ENCODE measurements at places on chromosomes 4 and X.
A peak's percentile ranks its signal among the peaks of the same experiment; 100 is the strongest.

GRCh38 chrX:1378306-1378759, 13.6 kb downstream of the SLC25A6 start:
- DNase-seq = no peak

DNA sequence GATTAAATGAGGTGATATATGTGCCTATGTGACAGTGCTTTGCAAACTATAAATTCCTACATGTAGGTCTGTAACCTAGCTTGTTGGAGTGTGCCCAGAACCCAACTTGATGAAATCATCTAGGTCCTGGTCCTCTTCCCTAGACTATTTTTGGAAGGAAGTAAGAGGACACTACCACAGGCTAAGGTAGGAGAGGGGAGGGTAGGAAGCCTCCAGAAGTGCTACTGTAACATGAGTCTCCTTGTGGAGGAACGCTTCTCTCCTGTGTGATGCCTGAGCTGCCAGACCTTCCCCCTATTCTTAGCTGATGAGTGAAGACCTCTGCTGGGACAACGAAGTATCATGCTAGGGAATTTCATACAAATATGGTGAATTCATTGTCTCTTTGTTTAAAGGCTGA, 41.8 kb upstream of the IL21 start:
- DNase-seq = no peak

DNA sequence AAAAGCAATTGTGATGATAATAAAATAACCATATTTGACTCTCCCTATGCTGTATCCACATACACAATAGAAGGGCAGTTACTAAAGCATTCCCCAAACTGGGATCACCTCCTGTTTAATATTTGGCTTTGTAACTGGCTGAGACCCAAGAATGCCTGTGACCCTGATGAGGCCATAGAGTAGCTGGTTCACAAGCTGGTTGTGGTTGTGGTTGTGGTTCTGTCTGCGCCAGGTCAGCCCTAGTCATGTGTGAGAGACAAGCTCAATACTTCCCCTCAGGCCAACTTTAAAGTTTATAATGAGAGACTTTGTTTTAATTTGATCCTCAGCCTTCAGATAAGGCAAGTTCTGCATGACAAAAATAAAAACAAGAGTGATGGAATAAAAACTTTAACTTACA, 209.9 kb downstream of the PARM1 start:
- peak; percentile 6 for DNase-seq

GRCh38 chr4:136651932-136652331, 880.4 kb downstream of the PCDH18 start:
- DNase-seq = no peak

DNA sequence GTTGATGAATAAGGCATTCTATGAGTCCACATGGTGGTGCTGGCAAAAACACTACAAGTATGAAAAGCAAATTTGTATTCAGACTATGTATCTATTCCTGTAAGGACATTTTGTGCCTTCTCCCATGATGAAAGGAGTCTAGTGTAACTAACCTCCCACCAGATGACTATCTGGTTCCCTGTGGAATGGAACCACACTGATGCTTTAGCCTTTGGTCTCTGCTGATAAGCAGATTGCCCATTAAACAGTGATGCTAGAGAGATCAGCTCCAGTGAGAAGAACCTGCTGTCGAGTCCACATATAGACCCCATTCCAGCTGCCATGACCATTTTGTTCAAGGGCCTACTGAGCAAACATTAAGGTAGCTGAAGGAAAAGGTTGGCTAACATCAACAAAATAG, 10.5 kb upstream of the THOC2 start:
- no peak for DNase-seq

DNA sequence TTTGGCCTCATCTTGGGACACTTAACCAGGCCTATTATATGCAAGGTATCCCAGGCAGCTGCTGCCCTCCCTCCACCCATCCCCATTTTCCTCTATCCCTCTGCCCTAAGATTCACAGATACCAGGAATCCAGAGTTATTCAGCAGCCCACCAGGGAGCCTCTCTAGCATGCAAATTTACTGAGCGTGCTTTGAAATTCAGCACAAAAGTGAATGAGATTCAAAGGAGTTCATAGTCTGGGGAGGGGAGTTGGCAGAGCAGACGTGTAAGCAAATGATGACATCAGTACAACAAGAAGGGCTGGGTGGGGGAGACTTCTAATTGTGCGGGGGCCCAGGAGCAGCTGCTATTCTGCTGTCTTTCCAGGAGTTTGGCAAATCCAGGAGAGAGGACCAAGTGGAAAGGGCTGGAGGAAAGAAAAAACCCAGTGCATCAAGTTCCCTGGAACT, 1.7 kb upstream of the MTM1 start:
- DNase-seq = no peak

DNA sequence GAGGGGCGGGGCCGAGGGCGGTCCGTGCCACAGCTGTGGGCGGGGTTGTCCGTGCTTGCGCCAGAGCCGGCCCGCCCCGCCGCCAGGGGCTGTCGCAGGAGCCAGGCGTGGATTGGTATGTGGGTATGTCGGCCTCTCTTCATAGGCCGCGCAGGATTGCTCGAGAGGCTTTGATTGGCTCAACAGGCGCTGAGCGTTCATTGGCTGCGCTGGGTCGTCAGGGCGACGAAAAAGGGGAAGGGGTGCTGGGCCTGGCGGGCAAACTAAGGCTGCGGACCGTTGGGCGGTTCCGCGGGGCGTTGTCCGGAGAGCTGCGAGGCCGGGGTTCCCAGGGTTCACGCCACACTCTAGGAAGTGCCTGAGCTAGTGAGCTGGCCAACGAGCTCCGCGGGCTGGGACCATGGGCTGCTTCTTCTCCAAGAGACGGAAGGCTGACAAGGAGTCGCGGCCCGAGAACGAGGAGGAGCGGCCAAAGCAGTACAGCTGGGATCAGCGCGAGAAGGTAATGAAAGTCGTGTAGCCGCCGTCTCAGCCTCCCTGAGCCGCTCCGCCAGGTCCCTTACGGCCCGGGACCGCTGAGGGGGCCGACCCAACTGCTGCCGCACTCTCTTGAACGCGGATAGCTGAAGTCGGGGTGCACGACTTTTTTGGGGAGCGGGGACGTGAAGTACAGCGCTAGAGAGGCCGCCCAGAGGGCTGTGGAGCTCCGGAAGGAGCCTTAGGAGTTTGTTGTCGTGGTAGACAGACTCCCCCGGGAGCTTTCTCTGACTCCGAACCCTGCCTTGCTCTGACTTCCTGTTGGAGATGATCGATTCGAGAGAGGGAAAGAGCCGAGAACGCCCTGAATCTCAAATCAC, at the start of gene RP2:
Gene RP2 (plus strand): TSS at position 343 of the 857 bp plus-strand sequence. CDS start 58 bp downstream, at position 401.
- peak; percentile 84 for DNase-seq

GRCh38 chrX:2526390-2526789, 25.6 kb upstream of the DHRSX start:
- DNase-seq = no peak

DNA sequence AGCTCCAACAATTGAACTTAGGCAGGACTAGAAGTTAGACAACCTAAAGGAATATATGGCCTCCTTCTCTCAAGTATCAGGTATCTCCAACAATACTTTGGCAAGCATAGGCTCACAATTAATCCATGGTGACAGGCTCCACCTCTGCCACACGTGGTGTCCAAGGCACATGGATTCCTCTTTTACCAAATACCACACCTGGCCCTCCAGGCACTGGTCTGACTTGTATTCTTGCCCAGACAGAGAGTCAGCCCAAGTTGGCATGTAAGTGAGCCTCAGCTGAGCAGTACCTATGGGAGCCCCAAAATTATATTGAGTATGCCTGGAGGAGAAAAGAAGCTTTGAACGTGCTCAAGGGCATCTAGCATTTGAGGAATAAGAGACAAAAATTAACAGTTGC, 19.6 kb downstream of the SRPX2 start:
- DNase-seq = no peak

DNA sequence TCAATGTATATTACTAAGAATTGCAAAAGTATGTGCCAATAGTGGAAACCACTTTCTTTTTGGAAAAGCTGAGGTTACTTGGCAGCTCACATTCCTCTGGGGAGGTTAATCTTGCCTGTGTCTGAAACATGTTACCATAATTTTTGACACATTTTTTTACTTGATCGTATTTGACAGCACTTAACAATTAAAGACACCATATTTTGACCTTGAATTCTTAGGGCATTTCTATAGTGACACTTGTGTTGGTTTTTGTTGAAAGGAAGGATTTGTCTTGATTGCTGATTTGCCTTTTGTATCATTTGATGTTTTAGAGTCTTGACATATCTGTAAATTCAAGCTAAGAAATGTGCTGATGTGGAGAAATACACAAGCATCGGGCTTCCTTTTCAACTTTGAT, 2135.5 kb downstream of the PCDH7 start:
- DNase-seq = no peak

GRCh38 chr4:2595952-2596552, 59.6 kb downstream of the FAM193A start:
- no peak for DNase-seq

DNA sequence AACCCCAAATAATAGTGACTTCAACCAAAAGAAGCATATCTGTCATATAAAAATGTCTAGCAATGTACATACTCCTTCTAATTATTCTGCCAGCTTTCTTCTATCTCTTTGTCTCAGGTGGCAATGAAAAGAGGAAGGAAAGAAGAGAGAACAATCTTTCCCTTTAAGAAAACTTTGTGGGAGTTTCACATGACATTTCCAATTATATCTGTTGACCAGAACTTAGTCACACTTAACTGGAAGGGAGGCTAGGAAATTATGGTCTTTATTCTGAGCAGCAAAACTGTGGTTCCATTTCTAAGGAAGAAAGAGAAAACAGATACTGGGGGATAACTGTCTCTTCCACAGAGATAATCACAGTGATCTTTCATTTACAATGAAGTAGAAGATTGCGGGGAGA, 12.9 kb upstream of the MAOA start:
- DNase-seq = no peak

DNA sequence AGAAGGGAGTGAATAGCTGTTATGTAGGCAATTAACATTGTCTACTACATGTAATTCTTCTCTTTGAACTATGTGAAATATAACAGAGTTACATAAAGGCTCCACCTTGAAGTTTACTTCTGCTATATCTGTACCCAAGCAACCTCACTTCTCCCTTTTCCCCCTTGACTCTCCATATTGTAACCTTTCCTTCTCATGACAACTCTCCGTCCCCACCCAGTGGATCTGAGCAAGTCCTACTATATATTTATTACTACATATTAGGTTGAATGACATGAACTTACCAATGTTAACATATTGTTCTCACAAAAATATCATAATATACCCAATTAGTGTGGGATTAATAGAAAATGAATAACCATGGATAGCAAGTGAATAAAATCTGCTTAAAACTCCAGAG, 93.2 kb upstream of the ATP8A1 start:
- DNase-seq = no peak

- no peak for DNase-seq
Measured at GRCh38 chr4:4704267-4704666, 155.2 kb upstream of the MSX1 start.

DNA sequence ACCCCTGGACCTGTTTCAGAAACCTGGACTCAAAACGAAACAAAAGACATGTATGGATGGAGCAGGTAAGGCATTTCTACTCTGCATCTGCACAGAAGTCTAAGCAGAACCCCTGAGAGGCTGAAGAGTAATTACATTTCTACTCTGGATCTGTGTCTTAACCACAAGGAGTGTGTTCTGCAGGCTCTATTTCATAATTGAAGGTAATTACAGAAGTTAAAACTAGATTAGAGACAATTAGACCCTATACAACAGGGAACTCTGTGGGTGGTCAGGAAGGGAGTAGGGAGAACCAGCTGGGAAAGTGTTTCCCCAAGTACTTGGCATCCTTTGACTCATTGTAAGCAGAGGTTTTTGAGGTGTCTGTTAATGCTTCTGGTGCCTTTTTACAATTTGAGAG, 69.8 kb downstream of the IGSF1 start:
- DNase-seq = no peak

- DNase-seq = no peak
Measured at GRCh38 chr4:121885115-121885514, 14.8 kb upstream of the BBS7 start.

- DNase-seq = no peak
Measured at GRCh38 chr4:152643153-152644035, 36.4 kb downstream of the TMEM154 start.

- no peak for DNase-seq
Measured at GRCh38 chrX:108245462-108245861, 153.9 kb downstream of the ATG4A start.

- no peak for DNase-seq
Measured at GRCh38 chrX:106921637-106922036, 1.4 kb downstream of the CLDN2 start.

DNA sequence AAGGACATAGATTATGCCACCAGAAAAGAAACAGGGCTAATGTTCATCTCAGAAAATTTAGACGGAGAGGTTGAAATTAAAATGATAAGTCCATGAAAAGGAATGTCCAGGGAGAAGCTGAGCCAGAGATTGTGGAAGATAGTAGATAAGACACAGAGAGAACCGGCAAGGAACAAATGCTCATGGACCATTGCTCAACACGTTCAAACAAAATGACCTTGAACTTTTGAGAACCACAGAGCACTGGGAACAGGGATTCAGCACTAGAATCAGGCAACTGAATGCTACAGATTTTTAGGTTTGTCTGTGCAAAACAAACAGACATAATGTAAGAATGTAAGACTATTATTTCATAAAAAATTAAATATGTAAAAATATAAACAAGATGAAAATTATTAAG, 206.3 kb downstream of the PDGFC start:
- DNase-seq = no peak

DNA sequence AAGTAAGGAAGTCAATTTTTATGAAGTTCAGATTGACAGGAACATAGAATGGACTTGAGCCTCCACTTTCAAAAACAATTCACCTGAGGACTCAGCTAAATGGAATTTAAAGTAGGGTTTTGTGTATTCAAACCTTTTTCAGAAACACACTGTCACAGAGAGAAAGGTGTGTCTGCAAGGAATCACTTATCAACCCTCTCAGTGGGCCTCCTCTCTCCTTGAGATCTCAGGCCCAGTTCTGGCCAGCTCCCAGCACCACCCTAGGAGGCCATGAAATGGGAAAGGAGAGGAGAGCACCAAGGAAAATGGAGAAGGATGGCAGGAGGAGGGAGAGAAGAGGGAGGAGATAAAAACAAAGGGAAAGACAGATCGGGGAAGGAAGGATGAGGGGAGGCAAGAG, 28.6 kb downstream of the TMEM255A start:
- DNase-seq = no peak

- no peak for DNase-seq
Measured at GRCh38 chr4:40656201-40656863, 26.7 kb upstream of the RBM47 start.

GRCh38 chr4:38411092-38411491, 252.9 kb upstream of the KLF3 start:
- no peak for DNase-seq

DNA sequence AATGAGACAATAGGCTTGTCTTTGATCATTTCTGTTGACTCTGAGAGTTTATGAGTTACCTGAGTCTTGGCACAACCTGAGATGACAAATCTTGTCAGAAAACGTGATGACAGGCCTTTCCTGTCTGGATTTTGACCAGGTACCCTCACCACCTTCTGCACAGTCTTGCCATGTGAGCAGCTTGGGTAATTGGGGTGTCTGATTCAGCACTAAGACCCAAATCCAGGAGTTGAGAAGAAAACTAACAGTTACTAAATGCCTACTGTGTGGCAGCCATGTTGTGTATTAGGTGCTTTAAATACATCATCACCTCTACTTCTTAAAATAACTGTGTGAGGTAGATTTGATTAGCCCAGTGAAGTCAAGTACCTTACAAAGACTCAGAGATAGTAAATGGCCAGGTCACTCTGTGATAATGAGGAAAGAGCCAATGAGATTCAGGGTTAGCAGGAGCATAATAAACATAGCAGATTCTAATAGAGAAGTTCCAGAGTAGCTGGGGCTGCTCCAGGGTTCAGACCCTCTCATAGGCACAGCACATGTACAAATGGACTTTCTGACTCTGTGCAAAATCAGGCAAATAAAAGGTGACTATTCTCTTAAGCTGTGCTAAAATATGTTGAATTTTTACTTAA, 2.8 kb downstream of the EREG start:
- DNase-seq = no peak

- DNase-seq = no peak
Measured at GRCh38 chrX:133535066-133535465, 119.8 kb upstream of the GPC4 start.

Data from astrocyte of the cerebellum (primary cell).